Activated CD8-positive, alpha-beta memory T cell treated with anti-CD3 and anti-CD28 coated beads for 4 hours (primary cell): ENCODE measurements at places on chromosomes 12 and 14.

DNA sequence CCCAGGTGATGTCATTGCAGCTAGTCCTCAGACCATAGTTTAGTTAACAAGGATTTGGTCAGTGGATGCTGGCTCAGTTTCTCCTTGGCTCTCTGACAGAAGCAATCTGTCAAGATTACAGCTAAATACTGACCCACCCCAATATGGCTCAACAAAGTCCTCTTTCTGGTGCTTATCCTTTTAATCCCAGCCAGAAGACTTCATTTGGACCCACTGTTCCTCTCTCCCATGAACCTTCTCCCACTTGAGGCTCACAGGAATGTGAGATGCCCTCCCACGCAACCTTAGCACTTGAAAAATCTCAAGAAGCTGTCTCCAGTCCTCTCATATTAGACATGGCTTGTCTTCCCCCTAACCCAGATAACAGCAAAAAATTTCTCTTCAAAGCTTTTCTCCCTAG lies 47.7 kb downstream of the C12orf50 start:
- DNase-seq, result no peak

- no peak for DNase-seq
Observed at GRCh38 chr12:121117226-121117777, 15.4 kb upstream of the P2RX7 start.

DNA sequence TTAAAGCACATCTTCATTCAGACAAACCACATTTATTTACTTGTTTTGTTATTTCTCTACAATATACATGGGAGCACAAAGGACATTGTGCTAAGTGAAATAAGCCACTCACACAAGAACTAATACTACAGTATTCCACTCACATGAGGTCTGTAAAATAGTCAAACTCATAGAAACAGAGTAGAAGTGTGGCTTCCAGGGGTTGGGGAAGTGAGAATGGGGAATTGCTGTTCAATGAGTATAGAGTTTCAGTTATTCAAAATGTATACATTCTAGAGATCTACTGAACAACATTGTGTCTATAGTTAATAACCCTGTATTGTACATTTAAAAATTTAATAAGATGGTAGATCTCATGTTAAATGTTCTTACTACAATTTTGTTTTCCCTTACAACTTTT lies 88.8 kb downstream of the ATXN7L3B start:
- no peak for DNase-seq

DNA sequence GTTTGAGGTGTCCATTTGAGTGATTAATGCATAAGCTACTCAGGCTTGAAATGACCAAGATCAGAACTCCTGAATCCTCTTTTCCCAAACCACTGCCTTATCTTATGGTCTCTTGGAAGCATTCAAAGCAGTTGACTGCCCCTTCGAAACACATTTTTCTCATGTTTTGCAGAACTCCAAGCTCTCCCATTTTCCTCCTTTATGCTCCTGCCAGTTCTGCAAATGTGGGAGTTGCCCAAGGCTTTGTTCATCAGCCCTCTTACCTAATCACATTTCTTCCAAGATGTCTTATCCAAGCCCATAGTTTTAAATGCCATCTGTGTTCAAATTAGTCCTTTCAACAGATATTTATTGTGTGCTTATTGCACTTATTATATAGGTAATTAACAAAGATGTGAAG lies 1.8 kb upstream of the DNAAF2 start:
- DNase-seq, result no peak

- DNase-seq, result peak; percentile 26
Observed at GRCh38 chr14:54776361-54777001, 126.1 kb downstream of the GCH1 start.

GRCh38 chr12:79275631-79276030 lies 411.1 kb downstream of the SYT1 start:
- no peak for DNase-seq

- peak; percentile 41 for DNase-seq
Observed at GRCh38 chr12:57744194-57744776, 554 bp upstream of the TSPAN31 start.

DNA sequence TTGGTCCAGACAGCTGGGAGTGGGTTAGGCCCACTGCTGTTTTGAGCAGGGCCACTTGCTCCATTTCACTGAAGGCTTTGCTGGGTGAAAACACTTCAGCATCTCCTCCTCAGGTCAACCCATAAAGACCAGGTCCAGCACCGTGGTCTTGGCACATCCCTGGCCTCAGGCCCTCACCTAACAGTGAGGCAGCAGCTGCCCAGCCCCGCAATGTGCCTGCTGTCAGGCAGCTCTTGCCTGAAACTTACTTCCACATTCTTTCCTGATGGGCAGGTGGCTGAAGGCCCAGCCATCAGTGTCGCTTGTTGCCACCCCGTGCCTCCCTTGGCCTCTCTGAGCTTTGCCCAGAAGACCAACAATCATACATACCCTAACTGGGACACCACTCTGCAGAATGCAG lies 54.4 kb downstream of the ANAPC7 start:
- DNase-seq, result no peak

DNA sequence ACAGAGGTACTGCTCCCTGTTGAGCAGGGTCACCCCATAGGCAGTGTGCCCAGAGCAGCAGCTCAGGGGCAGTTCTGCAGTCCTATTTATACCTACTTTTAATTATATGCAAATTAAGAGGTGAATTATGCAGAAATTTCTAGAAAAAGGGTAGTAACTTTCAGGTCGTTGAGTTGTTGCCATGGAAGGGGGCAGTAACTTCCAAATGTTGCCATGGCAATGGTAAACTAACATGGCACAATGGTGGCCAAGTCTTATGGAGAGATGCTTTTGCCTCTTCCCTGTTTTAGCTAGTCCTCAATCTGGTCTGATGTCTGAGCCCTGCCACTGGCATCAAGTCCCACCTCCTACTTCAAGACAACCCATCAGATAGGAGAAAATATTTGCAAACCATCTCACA lies 30.4 kb upstream of the P2RX7 start:
- DNase-seq, result no peak

GRCh38 chr12:20590570-20590969 lies 104.6 kb upstream of the SLCO1C1 start:
- no peak for DNase-seq

GRCh38 chr12:5094551-5094950 lies 50.9 kb downstream of the KCNA5 start:
- DNase-seq, result no peak

DNA sequence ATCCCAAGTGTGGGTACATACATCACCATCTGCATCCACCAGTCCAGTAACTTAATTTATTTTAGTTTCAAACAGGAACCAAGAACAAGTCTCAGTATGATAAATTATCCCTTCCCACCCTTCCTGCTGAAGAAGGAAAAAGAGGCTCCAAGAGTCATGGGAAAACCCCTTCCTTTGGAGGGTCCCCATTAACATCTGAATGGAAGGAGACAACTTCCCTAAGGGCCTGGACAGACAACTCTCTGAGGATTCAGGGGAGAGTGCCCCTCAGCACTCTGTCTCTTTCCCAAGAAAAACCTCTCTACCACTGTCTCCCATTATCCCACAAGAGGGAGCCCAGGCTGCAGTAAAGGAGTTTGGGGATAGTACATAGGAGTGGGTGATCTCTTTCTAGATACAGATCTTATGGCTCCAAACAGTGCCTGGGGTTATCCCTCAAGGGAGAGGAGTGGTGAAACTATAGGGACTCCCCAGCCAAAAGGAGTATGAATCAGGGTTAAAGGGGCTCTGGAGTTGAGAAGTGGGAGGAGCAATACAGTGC lies 6.2 kb downstream of the WNT10B start:
- no peak for DNase-seq

- DNase-seq, result no peak
Observed at GRCh38 chr12:78385541-78385940, 479.0 kb upstream of the SYT1 start.

DNA sequence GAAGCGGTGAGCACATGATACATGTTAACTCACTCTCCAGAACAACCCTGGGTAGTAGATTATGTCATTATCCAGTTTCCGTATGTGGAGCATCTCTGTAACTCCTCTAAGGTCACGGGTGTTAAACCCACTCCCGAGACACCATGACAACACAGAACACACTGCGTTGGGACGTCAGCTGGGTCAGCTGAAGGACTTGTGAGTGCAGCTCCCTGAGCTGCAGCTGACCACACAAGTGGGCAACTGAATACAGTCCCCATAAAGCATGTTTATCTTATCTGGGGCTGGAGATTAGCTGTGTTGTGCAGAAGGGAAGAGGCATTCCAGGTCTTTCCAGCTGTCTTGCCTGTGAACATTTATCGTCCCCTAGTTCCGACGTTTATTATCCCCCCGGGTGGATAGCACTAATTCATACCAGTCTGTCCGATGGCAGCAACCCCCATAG lies 211.5 kb downstream of the CHST11 start:
- DNase-seq, result no peak

GRCh38 chr14:101130861-101131260 lies 227.3 kb upstream of the RTL1 start:
- DNase-seq, result no peak

GRCh38 chr12:100661300-100661951 lies 87.9 kb downstream of the GAS2L3 start:
- no peak for DNase-seq

- no peak for DNase-seq
Observed at GRCh38 chr12:11759899-11760298, 110.4 kb downstream of the ETV6 start.

DNA sequence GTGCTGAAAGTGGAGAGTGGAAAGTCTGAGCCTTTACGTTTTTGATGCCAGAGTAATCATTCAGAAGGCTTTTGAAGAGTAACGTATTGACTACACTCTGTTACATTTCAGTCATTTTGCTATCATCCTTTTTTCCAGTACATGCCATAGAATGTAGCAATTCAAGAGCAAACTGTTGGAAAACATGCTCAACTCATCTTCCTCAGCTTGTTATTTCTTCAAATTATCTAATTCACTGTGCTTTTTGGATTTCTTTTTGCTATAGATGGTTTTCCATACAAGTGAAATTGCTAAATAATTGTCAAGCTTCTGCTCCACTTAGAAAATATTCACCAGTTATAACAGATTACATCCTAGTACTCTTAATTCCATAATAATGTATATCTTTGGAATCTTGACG lies 129.9 kb upstream of the CLEC14A start:
- no peak for DNase-seq

- DNase-seq, result no peak
Observed at GRCh38 chr12:76024942-76025600, 6.5 kb downstream of the PHLDA1 start.

DNA sequence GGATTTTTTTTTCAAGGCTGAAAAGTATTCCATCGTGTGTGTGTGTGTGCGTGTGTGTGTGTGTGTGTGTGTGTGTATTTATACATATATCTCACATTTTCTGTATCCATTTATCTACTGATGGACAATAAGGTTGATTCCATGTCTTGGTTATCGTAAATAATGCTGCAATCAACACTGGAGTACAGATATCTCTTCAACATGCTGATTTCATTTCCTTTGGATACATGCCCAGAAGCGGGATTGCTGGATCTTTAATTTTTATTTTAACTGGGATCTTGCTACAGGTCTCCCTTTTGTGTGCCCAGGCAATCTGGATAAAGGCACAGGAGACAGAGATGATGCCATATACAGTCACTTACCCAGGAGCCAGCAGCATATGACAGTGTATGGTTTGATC lies 338.1 kb downstream of the SOX5 start:
- no peak for DNase-seq

GRCh38 chr12:4353785-4354208 lies 25.7 kb downstream of the FGF23 start:
- peak; percentile 16 for DNase-seq

GRCh38 chr12:1763153-1763552 lies 57.2 kb upstream of the LRTM2 start:
- DNase-seq, result no peak

DNA sequence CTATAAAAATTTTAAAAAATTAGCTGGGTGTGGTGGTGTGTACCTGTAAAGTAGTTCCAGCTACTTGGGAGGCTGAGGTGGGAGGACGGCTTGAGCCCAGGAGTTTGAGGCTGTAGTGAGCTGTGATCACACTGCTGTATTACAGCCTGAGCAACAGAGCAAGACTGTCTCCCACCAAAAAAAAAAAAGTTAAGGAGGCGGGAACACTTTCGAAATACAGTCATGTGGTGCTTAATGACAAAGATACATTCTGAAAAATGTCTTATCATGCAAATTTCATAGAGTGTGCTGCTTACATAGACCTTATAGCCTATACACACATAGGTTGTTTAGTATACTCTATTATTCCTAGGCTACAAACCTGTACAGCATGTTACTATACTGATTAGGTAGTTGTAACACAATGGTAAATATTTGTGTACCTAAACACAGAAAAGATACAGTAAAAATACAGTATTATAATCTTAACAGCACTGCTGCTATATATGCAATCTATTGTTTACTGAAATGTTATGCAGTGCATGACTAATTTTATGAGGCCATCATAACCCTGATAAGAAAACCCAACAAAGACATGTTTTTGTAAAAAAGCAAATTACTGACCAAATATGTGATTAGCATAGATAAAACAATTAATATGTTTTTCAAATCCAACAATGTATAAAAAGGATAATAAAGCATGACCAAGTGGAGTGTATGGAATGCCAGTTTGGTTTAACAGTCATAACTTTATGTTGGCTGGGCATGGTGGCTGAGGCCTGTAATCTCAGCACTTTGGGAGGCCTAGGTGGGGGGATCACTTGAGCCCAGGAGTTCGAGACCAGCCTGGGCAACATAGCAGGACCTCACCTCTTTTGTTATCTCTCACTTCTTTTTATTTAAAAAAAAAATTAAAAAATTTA lies 11.4 kb downstream of the EIF2S1 start:
- DNase-seq, result no peak

- DNase-seq, result no peak
Observed at GRCh38 chr14:31505411-31505810, 17.6 kb upstream of the GPR33 start.

DNA sequence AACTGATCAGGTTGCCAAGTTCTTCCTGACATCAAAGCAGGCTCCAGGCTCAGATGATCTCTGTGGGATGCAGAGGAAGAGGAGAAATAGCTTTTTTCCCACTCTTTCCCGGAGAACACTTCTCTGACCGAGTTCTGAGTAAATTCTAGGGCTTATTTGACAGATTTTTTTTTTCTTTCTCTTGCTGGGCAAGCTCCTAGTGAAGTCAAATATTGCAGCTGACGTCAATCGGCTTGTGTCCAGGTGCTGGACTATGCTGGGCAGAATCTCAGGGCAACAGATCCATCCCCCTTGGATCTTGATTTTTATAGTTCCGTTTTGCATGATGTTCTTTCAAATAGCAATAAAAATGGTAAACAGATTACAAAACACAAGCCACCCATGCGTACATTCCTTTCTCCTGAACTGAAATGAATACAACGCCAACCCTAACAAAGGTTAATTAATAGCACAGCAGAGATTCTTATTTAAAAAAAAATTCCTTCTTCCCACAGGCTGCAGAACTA lies 182.2 kb downstream of the NOVA1 start:
- no peak for DNase-seq

- no peak for DNase-seq
Observed at GRCh38 chr12:100249941-100250340, 16.9 kb downstream of the DEPDC4 start.
